IPS DF 6.9 (cell line): ENCODE measurements at places on chromosomes 2 and 18.

DNA sequence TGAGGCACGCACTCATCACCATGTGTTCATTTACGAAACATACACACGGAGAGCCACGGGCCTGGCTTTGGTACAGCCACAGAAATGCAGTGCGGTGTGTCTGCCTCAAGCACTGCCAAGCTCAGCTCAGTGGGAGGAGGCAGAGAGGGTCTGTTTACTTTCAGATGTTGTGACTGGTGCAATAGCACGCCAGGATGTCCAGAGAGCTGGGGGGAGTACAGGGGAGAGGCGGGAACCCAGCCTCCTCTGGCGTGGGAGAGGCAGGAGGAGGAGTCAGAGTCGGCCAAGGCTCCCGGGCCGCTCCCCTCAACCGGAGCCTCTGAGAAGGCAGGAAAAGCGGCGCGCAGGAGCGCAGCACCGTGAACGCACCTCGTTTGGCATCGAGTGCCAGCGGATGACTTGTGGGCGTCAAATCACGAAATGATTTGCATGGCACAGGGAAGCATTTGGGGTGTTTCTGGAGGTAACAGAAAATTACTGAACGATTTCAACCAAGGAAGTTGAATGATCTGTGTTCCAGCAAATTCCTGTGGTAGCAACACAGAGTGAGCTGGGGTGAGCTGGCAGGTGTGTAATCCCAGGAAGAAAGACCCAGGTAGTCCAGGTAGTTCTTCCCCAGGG lies 143.0 kb downstream of the ZNF516 start:
- DNase-seq = no peak

- DNase-seq = no peak
These were observed 250.9 kb downstream of the DCDC2C start for GRCh38 chr2:3954261-3954660.

DNA sequence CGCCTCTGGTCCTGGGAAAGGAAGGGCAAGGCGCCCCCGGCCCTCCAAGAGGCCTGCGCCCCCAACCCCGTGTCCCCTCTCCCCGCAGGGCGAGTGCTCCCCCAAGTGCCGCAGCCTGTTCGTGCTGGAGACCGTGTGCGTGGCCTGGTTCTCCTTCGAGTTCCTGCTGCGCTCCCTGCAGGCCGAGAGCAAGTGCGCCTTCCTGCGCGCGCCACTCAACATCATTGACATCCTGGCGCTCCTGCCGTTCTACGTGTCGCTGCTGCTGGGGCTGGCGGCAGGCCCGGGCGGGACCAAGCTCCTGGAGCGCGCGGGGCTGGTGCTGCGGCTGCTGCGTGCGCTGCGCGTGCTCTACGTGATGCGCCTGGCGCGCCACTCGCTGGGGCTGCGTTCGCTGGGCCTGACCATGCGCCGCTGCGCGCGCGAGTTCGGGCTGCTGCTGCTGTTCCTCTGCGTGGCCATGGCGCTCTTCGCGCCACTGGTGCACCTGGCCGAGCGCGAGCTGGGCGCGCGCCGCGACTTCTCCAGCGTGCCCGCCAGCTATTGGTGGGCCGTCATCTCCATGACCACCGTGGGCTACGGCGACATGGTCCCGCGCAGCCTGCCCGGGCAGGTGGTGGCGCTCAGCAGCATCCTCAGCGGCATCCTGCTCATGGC lies 52.4 kb downstream of the SLC66A2 start:
- DNase-seq = no peak

DNA sequence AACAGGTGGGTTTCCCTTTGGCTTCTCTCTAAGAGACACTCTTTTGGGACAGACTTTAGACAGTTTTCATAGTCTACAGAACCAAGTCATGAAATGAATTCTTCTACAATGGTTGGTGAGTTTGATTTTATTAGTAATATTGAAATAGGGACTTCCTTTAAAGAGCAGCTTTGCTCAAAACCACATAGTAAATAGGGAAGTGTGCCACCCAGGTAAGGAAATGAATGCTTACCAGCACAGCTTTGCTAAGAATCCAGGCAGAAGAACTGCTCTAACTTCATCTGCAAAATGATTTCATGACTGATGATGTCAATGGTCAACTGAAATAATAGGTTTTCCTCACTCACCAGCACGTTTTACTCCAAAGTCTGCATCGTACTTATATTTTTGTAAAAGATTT lies 89.2 kb downstream of the NYAP2 start:
- no peak for DNase-seq

DNA sequence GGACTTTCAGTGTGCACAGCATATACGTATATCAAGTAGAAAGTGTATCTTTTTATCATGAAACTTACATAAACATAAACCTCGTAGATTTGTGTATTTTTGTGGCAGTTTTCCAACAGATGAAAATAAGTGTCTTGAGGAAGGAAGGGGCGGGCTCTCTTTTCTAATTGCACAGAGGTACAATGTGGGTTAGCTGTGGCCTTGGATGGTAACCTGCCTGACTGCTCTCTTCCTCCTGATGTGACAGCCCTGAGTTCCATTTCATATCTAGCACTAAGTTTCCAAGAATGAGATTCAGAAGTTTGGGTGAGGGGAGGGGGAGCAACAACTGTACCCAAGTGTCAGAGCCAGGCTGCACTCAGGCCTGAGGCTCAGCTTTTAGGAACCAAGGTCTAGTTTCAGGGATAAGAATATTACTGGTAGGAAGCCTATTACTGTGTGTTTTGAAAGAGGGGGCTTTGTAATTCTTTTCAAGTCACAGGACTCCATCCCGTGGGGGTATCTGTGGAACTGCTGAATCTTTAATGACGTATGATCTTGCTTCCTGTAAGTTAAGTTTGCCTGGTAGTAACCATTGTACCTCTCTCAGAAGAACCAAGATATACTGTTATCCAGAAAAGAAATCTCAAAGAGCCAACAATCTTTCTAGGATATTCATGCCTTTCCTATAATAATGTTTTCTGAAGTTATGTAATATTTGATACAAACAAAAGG lies 483.7 kb downstream of the PTPRM start:
- DNase-seq = no peak

DNA sequence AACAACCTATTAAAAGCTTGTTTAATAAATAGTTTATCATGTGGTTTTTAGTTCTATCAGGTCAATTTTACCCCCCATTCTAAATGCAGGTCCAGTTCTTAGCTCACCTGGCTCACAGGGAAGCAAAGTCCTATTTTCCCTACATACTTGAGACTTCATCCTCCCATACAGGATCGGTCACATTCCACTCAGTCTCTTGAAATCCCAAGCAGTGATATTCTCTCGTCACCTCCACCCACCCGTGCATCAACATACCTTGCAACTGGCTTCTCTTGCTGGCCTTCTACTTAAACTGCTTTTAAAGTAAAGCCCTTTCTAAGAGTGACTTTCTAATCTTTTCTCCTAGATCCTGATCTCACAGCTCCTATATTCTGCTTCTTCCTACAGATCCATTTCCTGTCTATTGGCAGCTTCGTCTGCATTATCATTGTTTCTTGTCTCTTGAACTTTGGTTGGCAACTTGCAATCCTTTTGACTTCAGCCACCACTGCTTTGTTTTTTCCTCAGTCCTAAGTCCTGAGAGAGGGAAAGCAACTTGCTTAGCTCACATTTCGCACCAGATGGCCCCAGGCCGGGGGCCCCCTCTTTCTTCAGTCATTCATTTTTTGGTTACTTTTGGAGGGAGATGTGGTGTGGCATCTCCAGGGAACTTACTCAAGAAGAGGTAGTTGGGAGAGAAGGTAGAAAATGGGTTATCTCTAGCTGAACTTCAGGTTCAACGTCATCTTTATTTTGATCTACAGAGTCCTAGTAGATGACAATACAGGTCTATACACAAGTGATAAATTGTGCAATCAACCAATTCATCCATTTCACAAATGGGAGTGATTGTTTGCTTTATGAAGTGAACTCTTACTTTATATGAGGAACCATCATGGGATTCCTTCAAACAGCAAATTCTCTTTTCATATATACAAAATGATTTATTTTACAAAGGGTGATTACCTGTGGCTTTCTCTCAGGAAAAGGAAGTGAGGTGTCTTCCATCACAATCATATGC lies 23.9 kb upstream of the NCOA1 start:
- DNase-seq = no peak

DNA sequence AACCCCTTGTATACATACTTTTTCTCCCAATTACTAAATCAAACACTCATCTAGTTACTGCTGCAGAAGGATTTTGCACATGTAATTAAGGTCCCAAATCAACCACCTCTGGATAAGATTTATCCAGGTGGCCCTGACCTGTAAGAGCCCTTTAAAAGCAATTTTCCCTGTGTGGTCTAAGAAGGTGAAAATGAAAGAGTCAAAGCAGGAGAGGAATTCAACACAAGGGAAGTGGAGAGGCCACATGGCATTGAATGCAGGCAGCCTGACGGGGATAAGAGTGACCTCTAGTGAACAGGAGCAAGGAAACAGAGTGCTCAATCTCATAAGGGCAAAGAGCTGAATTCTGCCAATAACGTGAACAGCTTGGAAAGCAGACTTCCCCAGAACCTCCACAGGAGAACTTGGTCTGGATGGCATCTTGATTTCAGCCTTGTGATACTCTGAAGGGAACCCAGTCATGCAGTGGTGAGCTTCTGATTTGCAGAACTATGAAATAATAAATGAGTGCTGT lies 27.2 kb downstream of the PPP3R1 start:
- DNase-seq = peak; percentile 7

DNA sequence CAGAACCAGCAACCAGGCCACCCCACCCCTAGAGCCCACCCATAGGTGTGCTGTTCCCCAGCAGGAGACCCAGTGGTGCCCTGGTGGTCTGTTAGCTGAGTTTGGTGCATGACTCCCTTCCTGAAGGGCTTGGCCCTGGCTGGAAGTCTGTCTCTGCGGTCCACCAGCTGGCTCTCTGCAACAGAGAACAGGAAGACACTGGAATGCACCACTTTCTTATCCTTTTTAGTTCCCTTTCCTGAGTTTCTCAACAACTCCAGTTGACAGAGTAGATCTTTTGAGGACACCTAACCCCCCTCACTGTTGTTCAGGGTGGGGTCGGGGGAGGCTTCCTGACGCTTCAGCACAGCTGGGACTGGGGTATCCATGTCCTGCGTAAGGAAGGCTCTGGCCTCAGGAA lies 11.9 kb upstream of the RPL37A start:
- no peak for DNase-seq

DNA sequence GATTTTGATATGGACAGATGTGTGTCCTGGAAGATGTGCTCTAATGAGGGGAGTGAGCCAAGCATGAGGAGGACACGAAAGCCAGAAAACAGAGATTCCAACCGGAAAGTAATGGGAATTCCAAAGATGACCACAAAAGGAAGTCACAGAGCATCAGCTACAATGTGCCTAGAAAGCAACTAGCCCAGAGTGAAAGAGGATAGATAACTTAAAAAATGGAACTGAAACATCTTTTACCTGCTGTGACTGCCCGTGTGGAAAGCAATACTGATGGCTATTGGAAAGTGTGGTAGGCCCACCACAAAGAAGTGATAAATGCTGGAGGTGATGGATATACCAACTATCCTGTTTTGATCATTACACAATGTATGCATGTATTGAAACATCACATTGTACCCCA lies 21.6 kb downstream of the DNMT3A start:
- no peak for DNase-seq

DNA sequence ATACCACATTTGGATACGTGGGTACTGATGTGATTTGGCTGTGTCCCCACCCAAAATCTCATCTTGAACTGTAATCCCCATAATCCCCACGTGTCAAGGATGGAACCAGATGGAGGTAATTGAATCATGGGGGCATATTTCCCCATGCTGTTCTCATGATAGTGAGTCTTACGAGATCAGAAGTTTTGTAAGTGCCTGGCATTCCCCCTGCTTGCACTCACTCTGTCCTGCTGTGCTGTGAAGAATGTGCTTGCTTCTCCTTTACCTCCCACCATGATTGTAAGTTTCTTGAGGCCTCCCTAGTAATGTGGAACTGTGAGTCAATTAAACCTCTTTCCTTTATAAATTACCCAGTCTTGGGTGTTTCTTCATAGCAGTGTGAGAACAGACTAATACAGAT lies 70.3 kb downstream of the CHST9 start:
- DNase-seq = no peak

DNA sequence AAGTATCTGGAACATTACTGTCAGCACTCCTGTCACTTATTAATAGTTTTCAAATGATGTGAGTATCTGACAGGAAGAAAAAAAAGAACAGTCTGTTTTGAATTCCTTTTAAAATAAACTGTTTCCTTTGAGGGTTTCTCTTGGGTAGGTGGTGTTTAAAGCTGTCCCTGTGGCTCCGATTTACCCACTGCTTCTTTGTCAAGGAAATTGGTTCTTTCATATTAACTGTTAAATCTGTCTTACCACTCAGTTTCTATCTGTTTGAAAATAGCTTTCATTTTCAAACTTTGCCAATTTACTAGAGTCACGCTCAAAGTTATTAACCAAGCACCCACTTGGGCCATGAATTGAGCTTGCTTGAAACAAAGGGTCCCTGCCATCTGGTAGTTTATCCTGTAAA lies 614.6 kb upstream of the NXPH2 start:
- DNase-seq = no peak
